ENCODE measurements at places on chromosomes 3 and 15.

- no peak for DNase-seq
Observed at GRCh38 chr15:101020451-101020850, 101.3 kb downstream of the LRRK1 start.

DNA sequence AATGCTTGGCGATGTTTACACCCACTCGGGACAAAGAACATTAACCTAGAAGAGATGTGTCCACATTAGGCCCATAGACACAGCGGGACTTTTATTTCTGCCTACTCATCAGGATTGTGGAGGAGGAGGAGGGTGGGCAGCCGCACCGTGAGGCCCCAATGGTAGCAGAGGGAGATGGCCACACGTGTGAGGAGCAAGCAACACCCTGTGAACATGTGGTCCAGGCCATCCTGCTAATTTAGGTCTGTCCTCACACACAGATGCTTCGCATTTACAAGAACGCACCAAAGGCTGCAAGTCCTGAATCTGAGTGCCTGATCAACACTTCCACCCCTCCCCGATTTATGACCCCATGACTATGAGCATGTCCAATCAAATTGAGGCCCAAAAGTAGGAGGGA, 560.0 kb downstream of the GABRG3 start:
- no peak for DNase-seq

DNA sequence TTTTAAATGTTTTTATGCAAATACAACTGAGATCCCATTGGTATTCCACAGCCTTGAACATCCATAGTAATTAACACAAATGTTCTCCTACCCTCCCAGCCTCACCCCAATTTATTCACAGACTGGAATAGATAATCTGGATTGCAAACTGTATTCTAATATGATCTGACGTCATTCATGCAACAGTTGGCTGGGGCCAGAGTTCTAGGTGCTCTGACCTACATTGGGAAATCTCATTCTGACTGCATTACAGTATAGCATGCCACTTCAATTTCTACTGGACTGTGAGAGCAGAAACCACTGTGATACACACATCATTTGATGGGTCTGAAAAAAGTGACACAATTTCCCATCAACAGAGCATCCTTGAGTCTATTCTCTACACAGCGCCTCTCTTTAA, 403.1 kb downstream of the MAGI1 start:
- no peak for DNase-seq

DNA sequence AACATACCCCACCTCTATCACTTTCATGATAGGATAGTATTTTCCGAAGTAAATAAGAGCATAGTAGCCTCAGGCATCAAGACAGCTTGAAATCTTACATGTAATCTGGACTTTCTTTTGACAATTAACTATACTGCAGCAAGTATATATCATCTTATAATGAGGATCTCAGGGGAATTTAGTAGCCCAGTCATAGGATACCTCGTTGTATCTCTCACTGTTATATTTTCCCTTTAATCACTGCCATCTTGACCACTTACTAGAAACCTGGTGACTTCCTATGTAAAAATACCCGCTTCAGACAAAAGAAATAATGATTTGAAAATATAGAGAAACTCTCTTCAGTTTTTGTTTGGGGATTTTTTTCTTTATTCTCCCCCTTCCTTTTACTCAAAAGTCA, 88.2 kb downstream of the SERPINI1 start:
- DNase-seq: no peak

GRCh38 chr3:26365706-26366105, 256.9 kb upstream of the LRRC3B start:
- no peak for DNase-seq

- no peak for DNase-seq
Observed at GRCh38 chr3:72517336-72517735, 330.9 kb downstream of the SHQ1 start.

- DNase-seq: no peak
Observed at GRCh38 chr3:17738921-17739320, 3.5 kb downstream of the TBC1D5 start.

DNA sequence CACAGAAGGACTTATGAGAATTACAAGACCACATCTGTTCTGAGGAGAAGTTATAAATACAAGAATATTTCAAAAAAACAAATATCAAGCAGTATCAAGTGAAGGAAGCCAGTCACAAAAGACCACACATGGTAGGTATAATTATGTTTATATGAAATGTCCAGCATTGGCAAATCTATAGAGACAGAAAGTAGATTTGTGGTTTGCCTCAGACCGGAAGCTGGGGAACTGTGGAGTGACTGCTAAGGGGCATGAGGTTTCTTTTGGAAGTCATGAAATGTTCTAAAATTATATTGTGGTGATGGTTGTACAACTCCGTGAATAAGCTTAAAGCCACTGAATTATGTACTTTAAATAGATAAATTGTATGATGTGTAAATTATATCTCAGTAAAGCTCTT, 136.9 kb downstream of the FRMD5 start:
- DNase-seq: no peak

DNA sequence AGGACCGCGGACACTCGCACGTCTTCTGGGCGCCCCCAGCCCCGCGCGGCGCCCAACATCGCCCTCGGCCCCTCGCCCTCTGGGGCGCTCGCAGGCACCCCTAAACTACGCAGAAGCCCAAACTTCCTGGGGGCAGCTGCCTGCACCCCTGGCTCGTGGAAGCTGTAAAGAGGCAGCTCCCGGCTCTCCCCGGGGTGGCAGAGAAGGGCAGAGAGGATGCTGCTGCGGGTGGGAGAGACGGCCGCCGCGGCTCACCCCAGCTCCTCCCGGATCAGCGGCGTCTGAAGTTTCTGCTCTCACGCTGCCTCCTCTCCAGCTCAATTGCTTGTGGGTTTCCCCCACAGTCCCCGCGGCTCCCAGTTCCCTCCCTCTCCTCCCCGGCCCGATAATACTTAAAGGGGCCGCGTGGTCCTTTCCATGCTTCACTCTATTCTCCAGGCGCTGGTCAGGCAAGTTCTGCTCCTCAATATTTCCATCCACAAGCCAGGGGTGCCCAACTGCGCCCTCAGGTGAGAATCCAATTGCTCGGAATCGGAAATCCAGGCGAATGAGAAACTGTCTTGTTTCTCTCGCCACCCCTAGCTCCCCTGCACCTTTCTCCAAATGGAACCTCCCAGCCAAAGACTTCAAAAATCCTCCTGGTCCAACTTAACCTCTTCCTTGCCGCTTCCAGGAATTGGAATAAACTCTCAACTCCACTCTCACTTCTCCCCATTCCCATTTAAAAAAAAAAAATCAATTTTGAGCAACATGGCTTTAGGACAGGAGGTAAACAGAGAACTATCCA, 748.5 kb downstream of the ROBO1 start:
- no peak for DNase-seq

- no peak for DNase-seq
Observed at GRCh38 chr3:102183186-102183585, 251.6 kb upstream of the ZPLD1 start.

- peak; percentile 74 for DNase-seq
Observed at GRCh38 chr3:99970198-99970597, 144.1 kb downstream of the FILIP1L start.

- DNase-seq: no peak
Observed at GRCh38 chr15:66720206-66721010, 18.4 kb downstream of the SMAD6 start.

GRCh38 chr15:74340150-74340549, 27.3 kb downstream of the CYP11A1 start:
- DNase-seq: no peak

DNA sequence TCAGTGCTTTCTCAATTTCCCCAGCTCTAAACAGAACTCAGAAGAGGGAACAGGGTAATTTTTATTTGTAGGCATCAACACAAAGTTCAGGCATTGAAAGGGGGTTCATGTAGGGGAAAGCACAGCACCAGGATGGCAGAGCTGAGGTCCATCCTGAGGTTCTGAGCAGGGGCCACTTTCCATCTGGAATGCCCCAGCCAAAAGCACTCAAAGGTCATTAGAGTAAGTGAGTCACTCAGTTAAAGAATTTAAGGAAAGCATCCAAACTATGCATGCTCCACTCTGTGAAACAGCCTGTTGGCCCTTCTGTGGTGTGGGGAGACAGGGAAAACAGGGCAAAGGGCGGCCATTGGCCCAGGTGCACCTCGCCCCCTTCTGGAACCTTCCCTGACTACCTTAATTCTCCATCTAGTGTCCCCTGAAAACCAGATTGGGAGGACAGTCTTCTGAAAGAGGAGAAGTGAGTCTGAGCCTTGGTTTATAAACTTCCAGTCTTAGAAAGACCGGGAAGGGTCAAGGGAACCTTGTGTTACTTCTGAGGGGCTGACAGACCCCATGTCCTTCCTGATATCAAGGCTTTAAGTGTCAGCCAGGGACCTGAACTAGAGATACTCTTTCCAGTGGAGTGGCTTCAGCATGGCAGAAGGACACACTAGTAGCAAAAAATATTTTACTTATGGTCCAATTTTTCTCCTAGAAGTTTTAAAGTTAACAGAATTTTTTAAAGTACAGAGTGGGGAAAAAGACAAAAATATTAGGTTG, 133.3 kb downstream of the MYLK start:
- no peak for DNase-seq

GRCh38 chr3:54257125-54257720, 134.9 kb downstream of the CACNA2D3 start:
- no peak for DNase-seq

- no peak for DNase-seq
Observed at GRCh38 chr3:168091302-168091858, 4.3 kb downstream of the GOLIM4 start.

GRCh38 chr3:31247850-31248562, 284.7 kb upstream of the STT3B start:
- no peak for DNase-seq

GRCh38 chr3:122975163-122975923, 52.2 kb downstream of the SEMA5B start:
- DNase-seq: no peak

DNA sequence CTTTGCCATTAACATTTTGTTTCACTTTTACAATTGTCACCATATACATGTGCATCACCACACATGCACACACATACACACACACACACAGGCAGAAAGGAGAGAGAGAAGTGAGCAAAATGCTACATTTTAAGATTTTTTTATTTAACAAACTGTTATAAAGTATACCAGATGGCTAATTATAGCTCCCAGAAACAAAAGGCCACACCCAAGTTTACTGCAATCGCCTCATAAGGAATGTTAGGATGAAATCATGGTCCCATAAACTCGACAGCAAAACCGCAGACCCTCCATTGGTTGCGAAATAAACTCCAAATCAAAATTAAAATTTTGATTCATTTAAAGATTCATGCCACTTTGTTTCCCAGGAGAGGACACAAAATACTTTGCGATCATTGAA, 16.1 kb upstream of the C15orf61 start:
- DNase-seq: no peak

DNA sequence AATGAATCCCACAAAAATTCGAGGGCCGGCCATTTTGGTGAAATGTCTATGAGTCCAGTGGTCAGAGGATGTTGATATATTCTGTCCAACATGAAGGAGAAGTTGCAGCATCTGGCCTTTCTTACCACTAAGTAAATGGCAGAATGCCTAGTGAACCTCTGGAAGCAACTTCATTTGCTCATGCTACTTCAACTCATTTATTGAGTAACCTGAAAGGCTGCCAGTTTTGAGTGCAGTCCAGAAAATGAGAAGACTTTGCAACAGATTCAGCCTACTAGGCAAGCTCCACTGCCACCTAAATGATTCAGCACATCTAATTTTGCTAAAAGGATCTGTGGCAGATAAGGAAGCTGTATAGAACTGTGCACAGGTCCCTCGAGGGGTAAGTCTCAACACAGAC, 265.0 kb downstream of the OPA1 start:
- no peak for DNase-seq
